COLO829 (cell line): ENCODE measurements at places on chromosomes 2 and 18.

DNA sequence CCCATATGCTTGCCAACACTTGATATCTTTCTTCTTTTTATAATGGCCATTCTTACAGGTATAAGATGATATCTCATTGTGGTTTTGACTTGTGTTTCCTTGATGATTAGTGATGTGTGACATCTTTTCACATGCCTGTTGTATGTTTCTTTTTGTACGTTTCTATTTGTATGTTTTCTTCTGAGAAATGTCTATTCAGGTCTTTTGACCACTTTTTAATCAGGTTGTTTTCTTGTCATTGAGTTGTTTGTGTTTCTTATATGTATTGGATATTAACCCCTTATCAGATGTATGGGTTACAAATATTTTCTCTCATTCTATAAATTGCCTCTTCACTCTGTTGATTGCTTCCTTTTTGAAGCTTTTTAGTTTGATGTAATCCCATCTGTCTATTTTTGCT is 42.4 kb downstream of the ABCB11 start:
- DNase-seq: no peak

GRCh38 chr2:33516456-33516995 is 40.1 kb downstream of the RASGRP3 start:
- DNase-seq: no peak

DNA sequence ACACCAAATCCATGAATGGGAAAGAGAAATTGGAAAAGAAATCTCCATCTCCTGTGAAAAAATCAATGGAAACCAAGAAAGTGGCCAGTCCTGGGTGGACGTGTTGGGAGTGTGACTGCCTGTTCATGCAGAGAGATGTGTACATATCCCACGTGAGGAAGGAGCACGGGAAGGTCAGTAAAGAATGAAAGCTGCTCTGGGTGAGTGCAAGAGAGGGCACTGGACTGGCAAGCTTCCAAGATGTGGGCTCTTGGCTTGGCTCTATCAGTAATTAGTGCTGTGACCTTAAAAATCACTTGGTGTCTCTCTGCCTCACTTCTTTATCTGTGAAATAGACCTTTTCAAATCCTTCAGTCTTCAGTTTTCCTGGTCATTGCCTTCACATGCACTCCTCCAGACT is 89.0 kb downstream of the ZNF532 start:
- peak; percentile 39 for DNase-seq

GRCh38 chr2:19860022-19860421 is 41.8 kb downstream of the TTC32 start:
- no peak for DNase-seq

- DNase-seq: peak; percentile 83
Measured at GRCh38 chr2:119142824-119143223, 15.7 kb downstream of the C1QL2 start.

DNA sequence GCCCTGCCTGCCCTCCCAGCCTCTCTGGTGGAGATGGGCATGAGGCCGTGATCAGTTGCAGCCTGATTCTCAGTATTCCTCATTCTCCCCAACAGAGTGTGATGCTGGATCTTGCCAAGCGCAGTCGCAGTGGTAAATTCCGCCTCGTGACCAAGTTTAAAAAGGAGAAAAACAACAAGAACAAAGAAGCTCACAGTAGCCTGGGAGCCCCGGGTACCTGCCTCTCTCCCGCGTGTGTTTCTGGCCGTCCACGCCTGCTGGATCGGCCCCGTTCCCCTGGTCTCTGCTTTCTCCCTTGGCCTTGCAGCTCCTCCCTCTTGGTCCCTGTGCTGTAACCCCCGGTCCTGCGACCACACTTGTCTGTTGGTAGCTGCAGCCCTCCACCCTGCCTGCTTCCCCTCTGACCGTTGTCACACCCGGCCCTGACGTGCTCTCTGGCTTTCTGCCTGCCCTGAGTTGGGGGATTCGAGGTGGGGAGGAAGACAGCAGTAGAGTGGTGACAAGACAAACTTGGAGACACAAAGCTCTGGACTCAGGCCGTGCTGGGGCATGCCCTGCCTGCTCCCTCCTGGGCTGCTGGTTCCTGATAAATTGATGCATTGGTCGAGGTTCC is 99.5 kb downstream of the USP40 start:
- no peak for DNase-seq

DNA sequence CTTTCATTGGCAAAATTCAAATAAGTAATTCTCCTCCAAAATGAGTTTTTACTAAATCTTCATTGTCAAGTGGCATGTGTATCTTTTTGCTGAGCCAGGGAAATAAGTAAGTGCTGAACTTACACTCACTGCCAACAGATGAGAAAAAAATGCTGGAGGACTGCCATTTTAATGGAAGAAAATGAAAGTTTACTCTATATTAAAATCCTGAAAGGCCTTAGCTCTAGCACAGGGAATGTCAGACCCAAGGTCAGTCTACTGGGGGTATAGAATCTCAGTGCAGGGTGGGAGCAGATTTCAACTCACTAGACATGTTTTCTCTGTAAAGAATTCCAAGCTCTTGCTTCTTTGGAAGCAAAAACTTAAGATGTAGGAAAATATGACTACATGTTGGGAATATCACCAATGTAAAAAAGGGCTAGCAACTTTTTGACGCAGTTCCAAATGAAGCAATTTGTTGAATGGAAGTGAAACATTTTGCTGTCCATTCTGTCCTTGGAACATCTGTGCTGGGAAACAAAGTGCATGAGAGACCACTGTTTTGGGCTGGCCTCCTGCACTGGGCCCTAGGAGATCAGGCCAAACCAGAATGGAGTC is 127.0 kb downstream of the ST6GAL2 start:
- DNase-seq: no peak

GRCh38 chr2:37784071-37784758 is 112.8 kb upstream of the CDC42EP3 start:
- DNase-seq: no peak

- DNase-seq: no peak
Measured at GRCh38 chr2:143398781-143399180, 269.6 kb downstream of the ARHGAP15 start.

GRCh38 chr18:50231621-50232020 is 34.7 kb downstream of the CFAP53 start:
- DNase-seq: no peak

- DNase-seq: no peak
Measured at GRCh38 chr2:18490901-18491300, 69.6 kb downstream of the RDH14 start.

DNA sequence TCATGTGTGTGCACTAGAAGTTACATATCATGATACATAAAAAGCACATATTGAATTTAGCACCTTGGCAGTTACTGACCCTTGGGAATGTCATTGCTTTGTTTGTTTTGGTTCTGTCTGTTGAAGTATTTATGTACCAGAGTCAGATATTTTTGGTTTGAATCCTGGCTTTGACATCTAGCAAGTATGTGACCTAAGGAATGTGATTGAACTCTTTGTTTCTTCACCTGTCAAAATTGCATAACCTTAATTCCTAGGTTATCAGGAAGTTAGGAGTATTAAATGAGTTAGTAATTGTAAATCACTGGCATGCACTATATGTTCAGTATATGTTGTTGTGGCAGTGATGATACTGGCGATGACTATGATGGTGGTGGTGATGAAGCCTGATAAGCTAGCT is 1003.5 kb upstream of the NRXN1 start:
- no peak for DNase-seq

DNA sequence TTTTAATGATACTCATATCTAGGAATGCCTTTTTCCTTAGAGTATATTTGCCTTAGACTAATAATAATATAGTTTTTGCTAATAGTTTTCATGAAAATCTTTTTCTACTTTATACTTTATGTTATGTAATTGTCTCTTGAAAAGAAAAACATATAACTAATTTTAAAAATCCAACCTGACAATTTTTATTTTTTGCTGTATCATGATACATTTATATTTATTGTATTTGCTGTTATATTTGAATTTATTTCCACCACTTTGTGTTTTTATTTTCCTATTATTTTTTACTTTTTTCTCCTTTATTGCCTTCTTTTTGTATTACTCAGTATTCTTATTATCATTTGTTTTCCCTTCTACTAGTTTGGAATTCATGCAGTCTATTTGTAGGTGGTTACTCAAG is 85.4 kb downstream of the MBD5 start:
- DNase-seq: no peak

- DNase-seq: no peak
Measured at GRCh38 chr2:134578316-134578715, 140.5 kb downstream of the TMEM163 start.

GRCh38 chr2:10359246-10359645 is 56.5 kb downstream of the HPCAL1 start:
- DNase-seq: no peak

DNA sequence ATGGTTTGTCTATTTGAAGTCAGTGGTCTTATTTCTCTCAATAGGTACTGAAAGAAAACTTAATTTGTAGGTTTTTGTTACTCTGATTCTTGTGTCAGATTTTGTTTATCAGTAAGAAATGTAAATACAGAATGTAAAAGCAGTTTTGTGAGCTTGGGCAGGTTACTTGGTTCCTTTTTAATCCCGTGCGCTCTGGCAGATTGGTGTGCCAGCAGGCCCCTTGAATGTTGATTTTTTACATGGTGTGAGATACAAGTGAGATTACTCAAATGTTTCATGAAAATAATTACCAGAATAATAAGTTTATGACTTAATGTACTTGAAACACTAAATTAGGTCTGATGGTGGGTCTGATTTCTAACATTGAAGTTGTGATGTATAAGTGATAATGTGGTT is 13.4 kb downstream of the HNRNPA3 start:
- DNase-seq: no peak

DNA sequence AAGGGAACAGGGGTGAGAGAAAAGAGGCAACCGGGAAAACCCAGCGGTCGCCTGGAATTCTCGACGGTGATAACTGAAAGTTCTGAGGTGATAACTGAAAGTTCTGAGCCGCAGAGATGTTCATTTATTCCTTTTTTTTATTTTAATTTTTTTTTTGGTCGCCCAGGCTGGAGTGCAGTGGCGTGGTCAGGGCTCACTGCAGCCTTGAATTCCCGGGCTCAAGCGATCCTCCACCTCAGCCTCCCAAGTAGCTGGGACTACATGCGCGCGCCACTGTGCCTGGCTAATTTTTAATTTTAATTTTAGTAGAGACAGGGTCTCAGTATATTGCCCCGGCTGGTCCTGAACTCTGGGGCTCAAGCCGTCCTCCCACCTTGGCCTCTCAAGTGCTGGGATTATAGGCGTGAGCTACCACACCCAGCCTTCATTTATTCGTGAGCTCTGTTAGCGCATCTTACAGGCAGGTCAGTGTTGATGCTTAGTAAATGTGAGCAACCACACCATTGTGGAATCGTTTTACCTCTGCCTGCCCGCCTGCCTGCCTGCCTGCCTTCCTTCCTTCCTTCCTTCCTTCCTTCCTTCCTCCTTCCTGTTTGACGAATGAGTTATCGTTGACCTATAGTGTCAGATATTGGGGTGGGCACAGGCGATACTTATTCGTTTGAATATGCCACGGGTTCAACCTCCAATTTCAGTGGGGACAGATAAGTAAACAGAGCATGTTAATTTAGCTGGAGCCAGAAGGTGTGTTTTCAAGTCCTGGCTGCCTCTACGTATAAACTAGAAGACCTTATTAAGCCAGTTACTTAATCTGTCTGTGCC is 557 bp upstream of the E2F6 start:
- no peak for DNase-seq

- DNase-seq: peak; percentile 76
Measured at GRCh38 chr2:222298311-222299150, at the start of gene PAX3. PAX3 (minus strand) TSS chr2:222298998; CDS start chr2:222298615, 383 bp downstream.

DNA sequence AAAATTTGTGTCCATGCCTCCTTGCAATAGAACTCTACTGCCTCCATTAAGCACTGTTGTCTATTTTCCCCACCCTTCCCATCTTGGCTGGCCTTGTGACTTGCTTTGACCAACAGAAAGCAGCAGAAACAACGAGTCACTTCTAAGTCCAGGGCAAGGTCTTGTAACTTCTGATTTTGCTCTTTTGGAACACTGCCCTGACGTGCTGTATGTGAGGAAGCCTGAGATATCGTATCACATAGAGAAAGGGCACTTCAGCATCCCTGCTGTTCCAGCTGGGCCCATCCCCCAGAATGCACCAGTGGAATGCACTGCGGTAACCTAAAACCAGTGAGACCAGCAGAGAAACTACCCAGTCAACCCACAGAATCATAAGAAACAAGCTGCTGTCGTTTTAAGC is 28.1 kb downstream of the NCKAP1 start:
- DNase-seq: no peak

- DNase-seq: no peak
Measured at GRCh38 chr2:63665846-63666475, 77.2 kb downstream of the MDH1 start.

DNA sequence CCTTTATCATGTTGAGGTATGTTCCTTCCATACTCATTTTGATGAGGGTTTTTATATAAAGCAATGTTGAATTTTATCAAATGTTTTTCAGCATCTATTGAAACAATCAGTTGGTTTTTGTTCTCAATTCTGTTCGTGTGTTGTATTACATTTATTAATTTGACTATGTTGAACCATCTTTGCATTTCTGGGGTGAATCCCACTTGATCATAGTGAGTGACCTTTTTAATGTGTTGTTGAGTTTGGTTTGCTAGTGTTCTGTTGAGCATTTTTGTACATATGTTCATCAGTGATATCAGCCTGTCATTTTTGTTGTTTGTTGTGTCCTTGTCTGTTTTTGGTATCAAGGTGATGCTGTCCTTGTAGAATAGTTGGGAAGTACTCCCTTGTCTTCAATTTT is 110.9 kb downstream of the MYO3B start:
- DNase-seq: no peak

GRCh38 chr2:241834527-241835210 is 24.0 kb downstream of the PDCD1 start:
- no peak for DNase-seq

GRCh38 chr18:77700051-77700450 is 450.4 kb downstream of the GALR1 start:
- no peak for DNase-seq

GRCh38 chr18:25230658-25231326 is 121.2 kb downstream of the ZNF521 start:
- DNase-seq: peak; percentile 71

- no peak for DNase-seq
Measured at GRCh38 chr18:48952287-48953103, 1.7 kb upstream of the SMAD7 start.

GRCh38 chr2:145931781-145932395 is 1412.0 kb upstream of the ZEB2 start:
- DNase-seq: peak; percentile 64

DNA sequence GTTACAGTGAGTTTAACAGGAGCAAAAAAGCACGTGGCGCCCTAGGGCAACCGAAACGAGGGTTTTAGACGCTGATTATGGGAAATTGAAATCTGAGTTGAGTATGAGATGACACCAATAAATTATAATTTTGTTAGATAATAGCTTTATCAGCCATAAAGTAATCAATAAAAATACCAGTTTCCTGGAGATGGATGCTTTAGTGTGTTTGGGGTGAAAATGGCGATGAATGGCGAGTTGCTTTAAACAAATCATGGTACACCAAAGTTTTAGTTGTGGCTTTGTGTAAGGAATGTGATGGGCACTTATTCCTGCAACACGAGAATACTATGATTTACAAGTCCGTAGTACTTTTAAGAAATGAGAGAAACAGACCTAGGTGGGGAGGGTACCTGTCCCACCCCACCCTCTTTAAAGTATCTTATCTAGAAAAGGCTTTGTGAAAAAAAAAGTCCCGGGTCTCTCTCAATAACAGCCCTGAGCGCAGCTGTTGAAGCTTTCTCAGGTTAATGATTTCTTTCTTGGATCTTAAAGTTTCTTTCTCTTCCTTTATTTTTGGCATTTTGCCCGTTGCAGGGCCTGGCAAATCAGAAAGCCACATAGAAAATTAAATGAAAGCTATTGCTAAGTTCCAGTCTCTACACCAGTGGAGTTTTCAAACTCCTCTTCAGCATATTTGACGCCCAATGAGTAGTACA is 1.5 kb upstream of the RRM2 start:
- DNase-seq: no peak
